ENCODE measurements at places on chromosomes 7 and 10.

GRCh38 chr10:105585753-105586152 lies 944.7 kb downstream of the SORCS3 start:
- no peak for DNase-seq

DNA sequence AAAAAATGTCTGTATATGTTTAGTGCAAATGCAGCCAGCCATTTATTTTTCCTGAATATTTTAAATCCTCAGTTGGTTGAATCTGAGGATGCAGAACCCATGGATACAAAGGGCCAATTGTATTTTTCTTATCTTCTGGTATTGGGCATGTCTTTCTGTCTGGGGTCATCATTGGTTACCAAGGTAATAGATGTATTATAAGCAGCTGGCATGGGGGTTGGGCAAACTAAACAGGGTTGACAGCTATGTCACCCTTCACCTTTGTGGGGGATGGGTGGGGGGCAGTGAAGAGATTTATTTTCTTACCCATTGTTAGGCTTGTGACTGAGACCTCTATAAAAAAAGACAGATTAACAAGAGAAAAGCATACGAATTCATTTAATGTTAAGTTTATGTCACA lies 38.8 kb downstream of the CDHR3 start:
- no peak for DNase-seq

- DNase-seq: no peak
Observed at GRCh38 chr7:130987092-130987491, 253.1 kb upstream of the KLF14 start.

DNA sequence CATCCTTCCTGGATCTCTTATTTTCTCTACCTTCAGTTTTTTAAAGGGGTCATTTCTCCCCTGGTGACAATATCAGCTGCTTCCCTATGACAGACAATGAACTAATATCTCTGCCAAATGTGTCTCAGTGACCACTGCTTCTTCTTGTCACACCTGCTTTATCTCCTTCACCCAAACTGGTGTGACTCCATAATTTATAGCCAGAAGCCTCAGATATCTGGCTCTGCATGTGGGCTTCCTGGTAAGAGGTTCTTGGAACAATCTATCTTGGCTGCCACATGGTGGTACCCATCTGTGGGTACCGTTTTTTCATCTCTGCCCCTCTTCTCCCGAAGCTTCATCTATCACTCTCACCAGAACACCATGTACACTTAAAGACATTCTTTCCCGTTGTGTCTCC lies 37.0 kb downstream of the CPVL start:
- no peak for DNase-seq

- no peak for DNase-seq
Observed at GRCh38 chr7:140537750-140538482, 58.6 kb upstream of the MKRN1 start.

- no peak for DNase-seq
Observed at GRCh38 chr10:59805014-59805413, 51.8 kb upstream of the MRLN start.

DNA sequence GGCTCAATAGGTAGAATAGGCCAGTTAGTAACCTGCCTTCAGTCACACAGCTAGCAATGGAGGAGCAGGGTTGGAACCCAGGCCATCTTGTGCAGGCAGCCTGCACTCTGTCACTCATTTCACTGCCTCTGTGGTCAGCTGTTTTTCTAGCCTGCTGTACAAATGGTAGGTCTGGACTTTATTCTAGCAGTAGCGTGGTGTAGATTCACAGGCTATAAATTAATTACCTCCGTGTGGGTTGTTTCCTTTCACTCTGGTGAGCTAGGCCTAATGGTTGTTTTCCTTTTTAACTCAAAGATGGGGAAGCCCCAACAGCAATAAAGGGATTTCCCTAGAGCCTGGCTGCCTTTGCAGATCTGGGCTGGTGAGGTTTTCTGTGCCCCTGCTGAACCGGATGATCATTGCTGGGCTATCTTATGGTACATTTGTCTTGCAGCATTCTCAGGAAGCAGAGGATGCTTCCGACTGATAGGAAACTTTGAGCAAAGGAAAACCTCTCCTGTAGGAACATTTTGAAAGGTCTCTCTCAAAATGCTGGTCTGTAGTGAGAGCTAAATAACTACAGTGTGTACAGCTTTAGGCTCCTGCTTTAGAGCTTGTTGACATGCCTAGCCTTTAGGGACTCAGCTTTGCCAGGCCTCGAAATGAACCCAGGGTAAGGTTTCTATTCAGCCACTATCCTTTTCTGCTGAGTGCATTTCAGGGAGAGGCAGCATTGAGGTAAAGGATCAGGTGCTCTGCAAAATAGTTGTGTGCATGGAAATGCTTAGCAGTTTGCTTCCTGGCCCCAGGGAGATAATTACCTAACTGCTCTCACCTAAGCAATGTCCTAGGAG lies 157.4 kb downstream of the ST7 start:
- peak; percentile 67 for DNase-seq

DNA sequence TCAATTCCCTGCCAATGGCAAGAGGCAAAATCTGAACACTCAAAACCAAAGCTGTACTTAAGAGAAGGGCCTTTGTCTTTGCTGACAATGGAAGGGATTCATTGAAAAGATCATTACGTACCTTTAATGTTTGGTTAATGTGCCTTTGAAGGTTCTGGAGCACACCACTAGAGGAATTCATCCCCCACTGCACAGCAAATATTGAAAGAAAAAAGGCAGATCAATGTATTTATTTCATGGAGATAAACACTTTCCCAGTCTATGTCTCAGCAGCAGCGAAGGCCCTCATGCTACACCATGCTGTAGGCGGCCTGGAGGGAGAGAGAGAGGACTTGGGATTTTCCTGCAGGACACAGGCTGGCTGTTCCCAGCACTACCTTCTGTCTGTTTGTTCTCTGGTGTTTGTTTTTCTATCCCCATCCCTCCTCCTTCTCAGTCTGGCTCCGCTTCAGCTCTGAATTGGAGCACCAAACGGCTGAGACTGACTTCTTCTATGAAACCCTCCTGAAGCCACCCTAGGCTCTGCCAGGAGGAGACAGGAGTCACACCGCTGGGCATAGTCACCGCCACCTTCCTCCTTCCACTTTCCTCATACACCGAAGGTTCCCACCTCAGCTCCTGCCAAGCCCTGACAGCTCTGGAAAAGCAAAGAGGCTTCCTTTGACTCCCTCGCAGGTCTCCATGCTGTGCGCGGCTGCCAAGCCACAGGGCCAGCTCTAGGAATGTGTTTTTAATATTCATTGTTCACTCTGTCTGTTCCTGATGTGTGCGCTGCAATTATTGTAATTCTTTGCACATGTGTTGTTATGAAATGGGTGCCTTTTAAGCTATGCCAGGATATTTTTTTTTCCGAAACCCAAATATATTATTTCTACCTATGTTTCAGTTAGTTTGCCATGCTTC lies 301.5 kb downstream of the FZD1 start:
- no peak for DNase-seq

DNA sequence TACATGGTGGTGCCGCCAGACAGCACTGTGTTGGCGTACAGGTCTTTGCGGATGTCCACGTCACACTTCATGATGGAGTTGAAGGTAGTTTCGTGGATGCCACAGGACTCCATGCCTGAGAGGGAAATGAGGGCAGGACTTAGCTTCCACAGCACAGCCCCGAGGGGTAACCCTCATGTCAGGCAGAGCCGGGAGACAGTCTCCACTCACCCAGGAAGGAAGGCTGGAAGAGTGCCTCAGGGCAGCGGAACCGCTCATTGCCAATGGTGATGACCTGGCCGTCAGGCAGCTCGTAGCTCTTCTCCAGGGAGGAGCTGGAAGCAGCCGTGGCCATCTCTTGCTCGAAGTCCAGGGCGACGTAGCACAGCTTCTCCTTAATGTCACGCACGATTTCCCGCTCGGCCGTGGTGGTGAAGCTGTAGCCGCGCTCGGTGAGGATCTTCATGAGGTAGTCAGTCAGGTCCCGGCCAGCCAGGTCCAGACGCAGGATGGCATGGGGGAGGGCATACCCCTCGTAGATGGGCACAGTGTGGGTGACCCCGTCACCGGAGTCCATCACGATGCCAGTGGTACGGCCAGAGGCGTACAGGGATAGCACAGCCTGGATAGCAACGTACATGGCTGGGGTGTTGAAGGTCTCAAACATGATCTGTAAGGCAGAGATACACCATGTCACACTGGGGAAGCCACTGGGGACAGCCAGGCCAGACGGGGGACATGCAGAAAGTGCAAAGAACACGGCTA lies 104.6 kb upstream of the TNRC18 start:
- no peak for DNase-seq

GRCh38 chr10:43090664-43091063 lies 13.8 kb downstream of the RET start:
- DNase-seq: no peak

DNA sequence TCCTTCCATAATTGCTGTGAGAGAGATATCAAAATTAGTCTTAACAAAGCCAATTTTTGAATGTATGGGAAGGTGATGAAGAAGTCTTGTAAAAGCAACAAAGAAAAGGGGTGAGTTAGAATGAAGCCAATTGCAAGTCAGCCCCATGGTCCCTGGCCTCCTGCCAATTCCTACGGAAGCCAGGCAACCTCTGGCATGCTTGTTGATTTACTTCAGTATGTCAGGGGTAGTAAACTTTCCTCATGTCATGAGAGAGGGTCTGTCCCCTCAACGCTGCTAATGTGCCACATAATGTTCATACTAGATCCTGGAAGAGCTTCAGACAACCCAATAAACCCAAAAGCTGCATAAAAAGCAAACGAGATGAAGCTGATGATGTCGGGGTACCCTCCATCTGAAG lies 159.1 kb upstream of the YAE1 start:
- no peak for DNase-seq

- no peak for DNase-seq
Observed at GRCh38 chr10:104038958-104039752, 46.5 kb downstream of the COL17A1 start.
